ENCODE measurements at places on chromosomes 2 and 18. TPM values are rescaled to one million over a fixed set of nuclear protein-coding genes. Genes with fewer than 3 reads are reported as not detected.

DNA sequence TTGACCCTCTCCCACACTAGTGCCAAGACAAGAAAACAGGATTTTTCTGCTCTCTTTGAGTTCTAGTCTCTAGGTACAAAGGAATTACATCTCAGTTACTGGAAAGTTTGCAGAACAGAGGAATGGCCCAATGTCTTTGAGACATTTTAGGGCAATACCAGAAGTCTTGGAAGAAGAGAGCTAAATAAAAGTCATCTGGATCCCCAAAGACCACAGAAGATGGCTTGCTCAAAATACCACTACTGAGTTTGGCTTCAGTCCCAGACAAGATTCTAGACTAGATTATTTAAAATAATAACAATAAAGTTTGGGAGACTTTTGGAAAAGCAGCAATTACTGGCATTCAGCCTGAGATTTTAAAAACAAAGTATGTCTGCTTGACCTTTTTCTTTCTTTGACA is 61.9 kb upstream of the HK2 start:
- no peak for DNase-seq

DNA sequence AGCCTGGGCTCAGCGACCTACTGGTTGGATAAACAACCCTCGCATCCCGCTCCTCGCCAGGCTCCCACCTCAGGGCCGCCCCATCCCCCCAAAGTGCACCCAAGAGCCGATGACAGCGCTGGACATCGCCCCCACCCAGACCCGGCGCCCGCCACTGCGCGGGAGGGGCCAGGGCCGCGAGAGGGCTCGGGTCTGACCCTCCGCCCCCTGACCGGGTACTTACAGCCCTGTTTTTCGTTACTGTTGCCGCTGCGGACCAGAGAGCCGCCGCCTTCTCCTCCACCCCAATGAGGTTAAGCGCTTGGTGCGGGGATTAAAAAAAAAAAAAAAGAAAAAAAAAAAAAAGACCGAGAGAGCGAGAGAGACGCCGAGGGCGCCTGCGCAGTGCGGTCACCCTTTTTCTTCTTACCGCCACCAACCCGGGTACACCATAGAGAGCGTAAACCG is at the start of gene CLASP1:
CLASP1 (minus strand) TSS at position 314 of the 447 bp plus-strand sequence. CDS start 43,567 bp downstream, outside the sequence.
- DNase-seq: no peak

GRCh38 chr2:26556309-26557243 is 78.7 kb upstream of the OTOF start:
- DNase-seq: no peak

- no peak for DNase-seq
These were observed 256.5 kb upstream of the SALL3 start for GRCh38 chr18:78722929-78723710.

Gene C2orf80
- not detected for total RNA-seq

Gene PAX3
- total RNA-seq: 14.6 TPM
